ENCODE measurements at places on chromosomes 13 and 19.

DNA sequence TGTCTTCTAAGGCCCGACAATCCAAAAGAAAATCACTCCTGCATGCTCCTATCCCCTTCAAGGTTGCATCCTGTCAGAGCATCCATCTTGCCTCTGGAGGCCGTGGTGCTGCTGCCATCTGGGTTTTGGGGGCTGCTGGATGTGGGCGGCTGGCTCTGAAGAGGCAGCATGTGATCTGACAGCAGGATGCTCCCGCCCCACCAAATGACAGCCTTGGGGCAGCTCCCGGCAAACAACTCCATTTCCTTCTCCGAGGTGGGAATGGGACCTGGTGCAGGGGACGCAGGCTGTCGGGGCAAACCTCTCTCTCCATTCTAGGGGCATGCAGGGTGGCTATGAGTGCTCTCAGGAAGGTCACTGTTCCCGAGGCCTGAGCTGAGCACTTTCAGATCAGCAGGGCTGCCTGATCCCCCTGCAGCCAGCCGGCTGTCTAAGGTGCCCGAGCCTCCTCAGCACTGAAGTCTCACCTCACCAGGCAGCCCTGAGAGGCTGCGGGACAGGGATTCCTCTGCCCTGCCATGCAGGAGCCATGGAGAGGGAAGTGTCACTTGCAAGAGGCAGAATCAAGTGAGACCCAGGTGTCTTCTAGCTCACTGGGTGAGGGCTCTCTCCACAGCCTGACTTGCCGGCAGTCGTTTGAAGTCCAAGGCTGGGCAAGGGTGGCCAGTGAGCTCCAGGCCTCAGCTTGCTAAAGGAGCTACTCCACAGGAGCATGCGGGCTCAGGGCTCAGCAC lies 28.8 kb downstream of the TSSK6 start:
- DNase-seq: no peak

GRCh38 chr19:18969931-18970659 lies 29.1 kb upstream of the HOMER3 start:
- DNase-seq: no peak

GRCh38 chr13:51624207-51624606 lies 39.9 kb downstream of the WDFY2 start:
- no peak for DNase-seq

DNA sequence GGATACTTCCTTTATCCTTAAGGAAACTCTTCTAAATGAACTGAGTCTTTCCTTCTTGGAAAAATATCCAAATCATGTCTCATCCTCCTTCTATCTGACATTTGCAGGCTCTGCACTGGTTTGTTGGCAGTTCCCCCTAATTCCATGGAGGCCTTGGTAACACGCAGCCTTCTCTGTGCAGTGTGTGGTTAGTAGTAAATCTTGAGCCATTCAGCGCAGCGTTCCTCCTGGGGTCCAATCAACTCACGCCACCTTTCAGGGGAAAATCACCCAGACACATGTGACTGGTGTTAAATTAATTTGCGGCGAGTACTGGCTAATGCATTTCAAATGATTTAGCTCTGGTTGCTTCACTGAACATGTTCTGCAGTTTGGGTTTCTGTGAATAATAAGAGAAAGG lies 21.0 kb upstream of the CBY2 start:
- DNase-seq: no peak

GRCh38 chr19:10334588-10335351 lies 1.4 kb upstream of the RAVER1 start:
- peak; percentile 98 for DNase-seq

DNA sequence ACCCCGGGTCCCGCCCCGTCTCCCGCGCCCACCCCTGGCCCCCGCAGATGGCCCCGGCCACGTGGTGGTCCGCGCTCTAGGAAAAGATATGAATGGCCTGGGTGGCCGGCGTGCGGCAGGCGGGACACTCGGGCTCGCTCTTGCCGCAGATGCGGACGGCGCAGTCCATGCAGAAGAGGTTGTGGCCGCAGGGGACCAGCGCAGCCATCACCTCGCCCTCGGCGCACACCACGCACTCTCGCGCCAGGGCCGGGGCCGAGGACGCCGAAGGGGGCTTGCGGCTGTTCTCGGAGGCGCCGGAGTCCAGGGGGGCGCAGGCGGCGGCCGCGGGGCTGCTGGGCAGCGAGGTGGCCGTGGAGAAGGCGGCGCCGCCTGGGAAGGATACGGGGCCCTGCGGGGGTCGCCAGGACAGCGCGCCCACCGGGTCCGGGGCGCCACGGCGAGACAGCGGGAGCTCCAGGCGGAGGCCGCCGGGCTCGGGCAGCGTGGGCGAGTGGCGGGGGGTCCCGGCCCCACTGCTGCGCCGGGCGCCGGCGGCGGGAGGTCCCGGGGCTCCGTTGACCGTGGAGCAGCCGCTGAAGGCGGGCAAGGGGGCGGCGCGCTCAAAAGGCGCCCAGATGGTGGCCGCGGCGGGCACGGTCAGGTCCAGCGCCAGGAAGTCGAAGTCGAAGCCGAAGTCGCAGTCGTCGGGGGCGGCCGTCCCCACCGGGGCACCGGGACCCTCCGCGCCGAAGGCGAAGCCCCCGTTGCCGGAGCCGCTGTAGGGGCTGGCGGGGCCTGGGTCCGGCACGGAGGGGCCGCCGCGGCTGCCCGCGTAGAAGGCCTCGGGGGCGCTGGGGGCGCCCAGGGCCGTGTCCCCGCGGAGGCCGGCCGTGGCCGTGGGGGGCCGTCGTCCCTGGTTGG lies 12.4 kb downstream of the MEX3D start:
- no peak for DNase-seq

DNA sequence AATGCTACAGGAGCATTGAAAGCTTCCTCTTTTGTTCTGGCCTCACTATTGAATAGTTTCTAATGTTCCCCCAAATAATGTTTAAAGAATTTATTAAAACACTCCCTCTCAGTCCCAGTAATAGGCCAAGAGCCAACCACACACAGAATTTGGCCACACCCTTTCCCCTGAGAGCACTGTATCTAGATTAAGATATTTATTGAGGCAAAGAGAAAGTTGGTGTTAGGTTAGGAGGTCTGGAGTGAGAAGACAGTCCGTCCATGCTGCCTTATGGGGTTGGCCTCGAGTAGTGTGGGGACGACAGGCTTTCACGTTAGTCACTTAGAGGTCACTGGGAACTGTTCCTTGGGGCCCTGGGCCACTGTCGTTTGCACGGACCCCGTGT lies 122.9 kb upstream of the RNF113B start:
- no peak for DNase-seq

DNA sequence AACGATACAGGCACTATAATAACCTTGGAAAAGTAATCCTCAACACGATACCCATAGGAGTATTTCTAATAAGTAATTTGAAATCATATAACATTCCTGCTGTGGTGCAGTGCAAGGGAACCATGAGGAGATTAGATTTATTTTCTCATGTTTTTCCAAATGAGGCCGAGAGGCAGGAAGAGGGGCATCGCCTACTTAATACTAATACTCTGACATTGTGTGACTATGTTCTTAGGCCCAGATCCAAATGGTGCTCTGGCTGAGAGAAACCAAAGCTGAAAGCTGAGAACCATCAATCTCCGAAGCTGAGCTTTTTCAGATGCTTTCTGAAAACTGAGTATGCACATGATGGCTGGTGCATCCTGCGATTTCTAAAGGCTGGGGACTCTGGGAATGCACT lies 248.0 kb upstream of the MAB21L1 start:
- no peak for DNase-seq

DNA sequence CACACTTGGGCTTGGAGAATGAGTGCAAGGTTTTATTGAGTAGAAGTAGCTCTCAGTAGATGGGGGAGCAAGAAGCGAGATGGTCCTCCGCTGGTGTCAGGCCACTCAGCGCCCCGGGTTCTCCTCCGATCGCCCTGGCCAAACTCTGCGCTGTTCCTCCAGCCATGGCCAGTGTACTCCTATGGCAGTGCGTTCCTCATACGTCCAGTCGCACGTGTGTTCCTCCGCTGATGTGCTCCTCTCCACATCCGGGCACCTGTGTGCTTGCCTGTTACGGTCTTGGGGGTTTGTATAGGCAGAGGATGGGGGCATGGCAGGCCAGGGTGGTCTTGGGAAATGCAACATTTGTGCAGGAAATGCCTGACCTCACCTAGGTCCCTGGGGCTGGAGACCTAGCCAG lies 1899.4 kb downstream of the PCDH9 start:
- DNase-seq: no peak

GRCh38 chr19:20661150-20661819 lies at the start of gene ZNF626:
ZNF626 (minus strand) TSS chr19:20661571; CDS start chr19:20661446, 125 bp downstream.
- peak; percentile 97 for DNase-seq

DNA sequence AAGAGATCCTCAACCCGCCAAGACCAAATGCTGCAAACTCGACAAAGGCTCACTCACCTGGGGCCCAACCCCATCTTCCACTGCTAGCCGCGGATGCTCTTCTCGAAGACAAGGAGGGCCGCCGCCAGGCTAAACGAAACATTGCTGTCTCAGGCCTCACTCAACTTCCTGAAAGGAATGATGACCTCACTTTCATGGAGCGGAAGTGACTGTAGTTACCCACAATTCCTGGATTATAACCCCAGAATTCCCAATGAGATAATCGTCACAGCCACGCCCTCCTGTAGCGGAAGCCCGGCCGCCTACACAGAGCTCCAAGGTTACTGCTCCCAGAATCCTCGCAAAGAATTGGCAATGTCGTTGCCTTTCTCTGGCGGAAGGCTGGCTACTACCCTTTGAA lies 10.5 kb upstream of the ZNF112 start:
- peak; percentile 10 for DNase-seq

DNA sequence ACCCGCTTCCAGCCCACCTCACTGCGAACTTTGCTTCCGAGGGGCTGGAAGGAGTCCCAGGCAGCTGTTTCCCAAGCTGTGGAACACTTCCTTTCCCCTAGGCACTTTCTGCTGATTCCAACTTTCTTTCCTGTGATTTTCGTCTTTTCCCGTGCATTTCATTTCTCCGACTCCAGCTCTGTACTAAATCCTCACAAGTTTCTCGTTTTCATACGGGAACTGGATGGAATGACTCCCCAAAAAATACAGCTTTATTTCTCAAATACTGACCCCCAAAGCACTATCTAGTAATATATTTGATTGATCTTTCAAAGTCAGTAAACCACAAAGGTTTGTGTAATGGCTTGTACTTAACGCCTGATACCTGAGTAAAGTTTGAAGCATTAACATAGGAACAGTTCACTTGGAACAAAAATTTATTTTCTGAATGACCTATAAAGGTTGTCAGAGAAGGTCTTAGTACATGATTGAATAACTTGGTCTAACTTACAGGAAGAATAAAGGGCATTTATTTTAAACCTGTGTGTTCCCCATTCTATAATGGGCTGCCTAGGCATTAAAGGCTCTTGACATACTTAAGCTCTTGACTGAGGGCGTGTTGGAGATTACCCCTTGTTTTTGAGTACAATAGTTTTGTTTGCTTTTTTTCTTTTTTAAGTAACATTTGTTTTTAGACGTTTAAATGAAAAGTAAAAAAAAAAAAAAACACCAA lies 1.3 kb upstream of the PCDH9 start:
- peak; percentile 15 for DNase-seq

GRCh38 chr19:275000-275399 lies 16.2 kb downstream of the PLPP2 start:
- no peak for DNase-seq

- no peak for DNase-seq
These were observed 99.5 kb upstream of the TMTC4 start for GRCh38 chr13:100773923-100774663.

- no peak for DNase-seq
These were observed 11.9 kb downstream of the MEIS3 start for GRCh38 chr19:47407417-47407774.

DNA sequence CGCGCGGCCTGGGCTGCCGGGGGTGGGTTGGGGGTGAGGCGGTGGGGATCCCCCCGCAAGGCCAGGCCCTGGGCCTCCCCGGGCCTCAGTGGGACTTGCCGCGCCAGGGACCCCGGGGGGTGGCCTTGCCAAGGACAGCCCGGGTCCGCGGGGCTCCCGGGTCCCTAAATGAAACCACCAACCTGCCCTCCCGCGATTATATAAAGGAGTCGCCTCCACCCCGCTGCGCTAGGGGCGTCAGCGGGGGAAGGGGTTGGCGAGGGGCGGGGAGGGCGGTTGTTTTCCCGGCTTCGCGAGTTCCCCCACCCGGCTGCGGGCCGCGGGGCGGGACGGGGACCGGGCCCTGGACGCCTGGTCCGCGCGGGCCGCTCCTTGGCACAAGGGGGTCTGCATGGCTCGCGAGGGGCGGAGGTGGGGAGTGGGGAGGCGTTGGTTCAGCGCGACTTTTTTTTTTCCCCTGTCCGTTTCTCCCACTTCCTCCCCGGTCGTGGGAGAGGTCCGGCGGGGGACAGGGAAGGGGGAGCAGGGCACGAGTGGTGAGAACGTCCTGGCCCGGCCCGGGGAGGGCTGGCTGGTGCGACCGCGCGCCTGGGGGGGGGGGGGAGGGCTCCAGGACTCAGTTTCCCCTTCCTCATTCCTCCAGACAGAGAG lies 822 bp upstream of the ZBTB7A start:
- no peak for DNase-seq

DNA sequence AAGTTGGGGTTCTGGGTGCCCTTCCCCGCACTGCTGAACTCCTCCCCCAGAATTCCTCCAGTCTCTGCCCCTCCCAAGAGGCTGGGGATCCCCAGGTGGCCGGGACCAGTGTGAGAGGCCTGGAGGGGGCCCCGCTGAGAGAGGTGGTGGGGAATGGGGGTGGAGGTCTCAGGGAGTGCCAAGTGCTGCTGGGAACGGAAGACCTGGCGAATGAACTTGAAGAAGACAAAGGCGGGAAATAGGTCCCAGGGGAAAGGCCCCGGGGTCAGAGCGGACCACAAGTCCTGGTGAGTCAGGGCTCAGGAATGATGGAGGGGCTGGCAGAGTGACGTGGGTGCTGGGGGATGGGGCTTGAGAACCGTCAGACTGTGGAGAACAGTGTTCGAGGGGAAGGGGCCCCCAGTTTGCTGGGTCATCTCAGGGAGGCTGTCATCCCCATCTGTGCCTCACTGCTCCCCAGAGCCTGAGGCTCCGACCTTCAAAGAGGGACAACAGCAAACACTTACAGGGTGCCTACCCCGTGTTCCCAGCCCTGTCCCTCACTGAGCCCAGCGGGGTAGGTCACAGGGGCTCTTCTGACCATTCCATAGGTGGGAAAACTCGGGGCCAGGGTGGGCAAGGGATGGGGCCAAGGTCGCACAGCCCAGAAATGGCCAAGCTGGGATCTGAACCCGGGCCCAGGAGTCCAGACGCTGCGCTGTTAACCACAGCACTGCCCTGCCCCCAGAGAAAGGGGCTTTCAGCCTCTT lies 16.0 kb upstream of the SEMA6B start:
- peak; percentile 97 for DNase-seq

- no peak for DNase-seq
These were observed 1.9 kb upstream of the C1QTNF9 start for GRCh38 chr13:24307211-24308067.

- DNase-seq: peak; percentile 61
These were observed 1.6 kb upstream of the KLK10 start for GRCh38 chr19:51020988-51021651.

GRCh38 chr19:925087-925525 lies 729 bp upstream of the ARID3A start:
- peak; percentile 61 for DNase-seq

- DNase-seq: no peak
These were observed 2.8 kb downstream of the PRMT1 start for GRCh38 chr19:49679771-49680413.

Measured in ELR (cell line).